Activated CD4-positive, alpha-beta memory T cell treated with anti-CD3 and anti-CD28 coated beads, Interleukin-2, amount 10 ng/mL, durations not matched to agents 7 days and 5 days (primary cell): ENCODE measurements at places on chromosomes 5 and 9.

GRCh38 chr9:114046237-114046755 lies 31.8 kb downstream of the AMBP start:
- DNase-seq: no peak

GRCh38 chr5:18792145-18792544 lies 1157.9 kb downstream of the TAF11L14 start:
- DNase-seq: no peak

DNA sequence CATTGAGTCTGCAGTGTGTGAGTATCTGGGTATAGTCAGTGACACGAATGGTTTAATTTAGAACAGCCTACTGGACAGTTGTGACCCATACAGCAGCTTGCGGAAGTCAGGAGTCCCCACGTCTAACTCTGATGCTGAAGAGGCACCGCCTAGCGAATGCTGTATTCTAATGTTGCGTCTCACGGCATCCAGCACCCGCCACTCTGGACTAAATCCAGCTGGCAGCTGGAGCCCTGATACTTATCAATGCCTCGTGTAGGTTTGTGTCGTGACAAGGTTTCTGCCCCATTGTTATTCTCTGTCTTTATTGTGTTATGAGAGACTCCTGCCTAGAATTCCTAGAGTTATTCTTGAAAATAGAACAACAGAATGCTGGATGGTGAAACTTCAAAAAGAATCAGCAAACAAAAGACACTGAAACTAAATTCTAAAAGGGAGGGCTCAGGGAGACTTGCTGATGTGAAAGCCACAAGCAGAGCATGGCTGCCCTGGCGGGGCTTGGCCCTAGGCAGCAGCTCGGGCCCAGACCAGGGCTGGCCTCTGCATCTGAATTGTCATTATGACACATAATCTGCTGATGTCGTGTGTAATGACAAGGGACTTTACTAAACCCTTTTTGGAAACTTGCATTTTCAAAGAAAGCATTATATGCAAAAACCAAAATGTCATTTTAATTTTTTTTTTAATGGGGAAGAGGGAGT lies 123.5 kb upstream of the ICE1 start:
- DNase-seq: no peak

DNA sequence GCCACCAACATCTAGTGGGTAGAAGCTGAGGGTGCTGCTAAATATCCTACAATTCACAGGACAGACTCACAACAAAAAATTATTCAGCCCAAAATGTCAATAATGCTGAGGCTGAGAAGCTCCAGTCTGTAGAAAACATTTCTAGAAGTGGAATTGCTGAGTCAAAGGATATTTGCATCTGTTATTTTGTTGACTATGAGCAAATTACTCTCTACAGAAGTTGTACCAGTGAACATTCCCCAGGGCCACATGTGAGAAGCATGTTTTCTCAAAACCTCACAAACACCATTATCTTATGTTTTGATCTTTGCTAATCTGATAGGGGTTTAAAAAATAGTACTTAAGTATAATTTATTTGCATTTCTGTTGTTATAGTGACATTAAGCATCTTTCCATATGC lies 15.4 kb downstream of the ITK start:
- DNase-seq: no peak

DNA sequence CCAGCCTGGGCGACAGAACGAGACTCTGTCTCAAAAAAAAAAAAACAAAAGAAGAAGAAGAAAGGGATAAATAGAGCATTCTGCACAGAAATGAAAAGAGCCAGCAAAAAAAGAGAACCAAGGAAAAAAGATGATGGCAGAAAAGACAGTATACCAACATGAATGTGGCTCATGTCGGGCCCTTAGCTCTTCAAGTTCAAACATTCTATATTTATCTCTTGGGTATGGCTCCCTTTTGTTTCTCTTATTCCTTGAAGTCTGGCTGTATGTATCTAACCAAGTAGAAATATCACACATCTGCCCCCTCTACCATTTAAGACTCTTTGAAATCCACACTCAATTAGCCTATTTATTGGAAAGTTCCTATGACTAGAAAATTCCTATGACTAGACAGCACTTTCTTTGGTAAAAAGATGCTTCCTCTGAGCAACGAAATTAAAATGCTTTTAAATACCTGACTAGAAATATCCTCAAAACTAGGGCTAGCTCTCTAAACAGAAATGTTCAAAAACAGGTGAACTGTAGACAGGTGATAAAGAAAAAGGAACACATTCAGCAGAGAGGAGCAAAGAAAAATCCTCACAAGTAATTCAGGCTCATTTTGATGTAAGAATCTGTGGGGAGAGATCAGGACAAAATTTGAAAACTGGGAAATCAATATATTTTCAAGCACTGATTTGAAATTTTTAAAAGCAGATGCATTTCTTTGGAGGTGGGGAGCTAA lies 2.6 kb downstream of the SELENOP start:
- DNase-seq: no peak

- DNase-seq: peak; percentile 48
These were observed 730 bp upstream of the GZMA start for GRCh38 chr5:55101556-55102276.

GRCh38 chr9:113499876-113500497 lies 36.5 kb downstream of the RGS3 start:
- no peak for DNase-seq

DNA sequence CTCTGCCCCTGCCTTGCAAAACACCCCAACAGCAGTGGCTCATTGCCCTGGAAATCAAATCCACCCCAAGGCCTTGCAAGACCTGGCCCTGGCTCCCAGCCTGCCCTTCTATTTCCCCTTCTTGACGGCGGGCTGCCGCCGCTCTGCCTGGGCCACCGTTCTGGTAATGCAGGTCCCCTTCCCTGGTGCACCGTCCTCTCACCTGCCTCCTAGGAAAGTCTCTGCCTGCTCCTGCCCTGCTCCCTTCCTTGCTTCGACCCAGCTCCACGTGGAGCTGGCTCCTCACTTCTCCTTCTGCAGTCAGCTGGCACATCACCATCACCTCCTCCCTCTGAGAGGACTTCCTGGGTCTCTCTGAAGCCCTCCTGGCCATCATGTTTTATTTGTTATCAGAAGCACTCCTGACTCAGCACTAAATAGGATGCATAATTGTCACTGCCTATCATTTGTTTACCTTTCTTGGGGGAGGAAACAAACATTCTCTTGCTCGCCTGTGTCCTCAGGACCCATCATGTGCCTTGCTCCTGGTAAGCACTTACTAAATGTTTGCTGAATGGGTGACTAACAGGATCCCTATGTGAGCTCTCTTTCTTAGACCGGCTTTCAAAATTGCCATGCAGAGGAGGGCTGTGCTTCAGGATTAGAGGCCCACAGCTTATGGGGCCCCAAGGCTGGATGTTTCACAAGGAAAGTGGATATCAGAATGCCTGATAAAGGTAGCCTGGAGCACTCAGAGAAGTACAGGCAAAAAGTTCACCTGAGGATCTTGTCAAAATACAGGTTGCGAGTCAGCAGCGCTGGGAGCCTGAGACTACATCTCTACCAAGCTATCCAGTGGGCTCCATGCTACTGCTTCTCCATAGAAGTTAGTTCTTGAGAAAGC lies 19.6 kb upstream of the C5orf47 start:
- DNase-seq: no peak

DNA sequence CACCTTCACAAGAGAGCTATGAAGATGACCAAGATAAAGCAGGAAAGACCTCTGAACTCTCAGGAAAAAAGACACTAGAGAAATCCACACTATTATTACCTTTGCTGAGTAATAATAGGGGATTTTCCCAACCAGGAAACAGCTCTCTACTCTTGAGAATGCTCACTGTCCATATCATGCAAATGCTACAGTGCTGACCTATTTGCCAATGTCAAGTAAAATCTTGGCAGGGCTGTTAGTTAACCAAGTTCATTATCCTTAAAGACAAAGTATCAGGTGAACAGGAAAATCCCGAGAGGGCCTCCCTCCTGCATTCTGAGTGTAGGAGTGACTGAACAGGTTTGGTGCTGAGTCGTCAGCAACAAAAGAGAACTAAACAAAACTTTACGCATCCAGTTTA lies 306.6 kb downstream of the ACTL7B start:
- no peak for DNase-seq

- no peak for DNase-seq
These were observed 674 bp downstream of the LHFPL2 start for GRCh38 chr5:78647838-78648358.

- peak; percentile 57 for DNase-seq
These were observed 6.7 kb upstream of the WNT8A start for GRCh38 chr5:138077064-138077696.

- DNase-seq: no peak
These were observed 1.4 kb downstream of the MYO10 start for GRCh38 chr5:16934677-16935153.

GRCh38 chr9:106286249-106286648 lies 576.7 kb upstream of the ZNF462 start:
- DNase-seq: no peak

DNA sequence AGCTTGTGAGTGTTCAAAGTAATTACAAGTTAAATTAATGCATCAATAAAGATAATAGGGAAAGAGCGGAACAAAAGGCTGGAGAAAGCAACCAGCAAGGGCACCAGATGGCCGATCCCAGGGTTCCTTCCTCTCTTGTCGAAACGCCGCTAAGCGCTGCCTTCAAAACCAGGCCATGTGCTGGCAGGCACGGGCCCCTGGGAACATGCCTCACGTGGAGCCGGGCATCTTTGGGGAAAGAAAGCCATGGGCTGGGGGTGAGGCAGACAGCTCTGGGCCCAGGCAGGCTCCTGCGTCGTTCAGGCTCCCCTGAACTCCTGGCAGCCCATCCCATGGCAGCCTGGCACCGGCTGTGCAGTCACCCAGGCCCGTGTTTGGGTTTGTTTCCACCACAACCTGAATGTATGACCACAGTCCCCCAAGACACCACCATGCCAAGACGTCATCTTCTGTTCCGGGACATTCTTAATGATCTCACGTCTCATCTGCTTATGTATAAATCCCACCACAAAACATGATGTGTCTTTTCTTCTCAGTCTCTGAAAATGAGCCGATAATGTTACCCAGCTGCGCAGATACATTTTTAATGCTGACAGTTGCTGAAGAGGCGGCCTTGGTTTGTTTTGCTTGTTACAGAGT lies 110.4 kb upstream of the SARDH start:
- DNase-seq: no peak

DNA sequence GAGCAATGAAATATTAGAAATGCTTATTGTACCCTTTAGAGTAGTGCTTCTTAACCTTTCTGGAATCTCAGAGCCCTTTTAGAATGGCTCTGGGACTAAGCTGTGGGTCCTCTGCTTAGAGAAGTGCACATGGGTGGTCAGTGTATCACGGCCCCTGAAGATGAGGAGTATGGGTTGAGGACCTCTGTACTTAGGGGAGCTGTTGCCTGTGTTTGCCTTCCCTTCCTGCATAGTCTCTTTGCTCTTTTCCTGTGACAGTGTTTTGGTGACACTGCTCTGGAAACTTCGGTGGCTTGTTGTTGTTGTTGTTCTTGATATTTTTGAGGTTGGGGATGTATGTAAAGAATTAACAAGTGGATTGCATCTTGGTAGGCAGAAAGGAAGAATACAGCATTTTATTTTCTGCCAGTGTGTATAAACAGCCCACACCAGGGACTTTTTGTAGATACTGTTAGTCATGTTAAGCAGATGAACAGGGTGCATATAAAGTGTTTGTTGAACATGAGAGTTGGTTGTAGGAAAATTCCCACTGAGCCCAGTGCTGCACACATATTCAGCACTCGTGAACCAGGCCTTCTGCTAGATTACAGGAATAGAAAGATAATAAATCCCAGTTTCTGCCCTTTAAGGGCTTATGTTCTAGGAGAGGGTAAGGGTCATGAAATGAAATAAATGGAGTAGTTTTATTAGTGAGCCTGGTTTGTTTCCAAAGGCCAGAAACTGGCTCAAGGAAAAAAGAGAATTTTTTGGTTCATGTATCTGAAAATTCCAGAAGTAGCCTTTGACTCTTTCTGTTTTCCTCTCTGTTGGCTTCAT lies 199.7 kb downstream of the ARHGAP26 start:
- DNase-seq: no peak

DNA sequence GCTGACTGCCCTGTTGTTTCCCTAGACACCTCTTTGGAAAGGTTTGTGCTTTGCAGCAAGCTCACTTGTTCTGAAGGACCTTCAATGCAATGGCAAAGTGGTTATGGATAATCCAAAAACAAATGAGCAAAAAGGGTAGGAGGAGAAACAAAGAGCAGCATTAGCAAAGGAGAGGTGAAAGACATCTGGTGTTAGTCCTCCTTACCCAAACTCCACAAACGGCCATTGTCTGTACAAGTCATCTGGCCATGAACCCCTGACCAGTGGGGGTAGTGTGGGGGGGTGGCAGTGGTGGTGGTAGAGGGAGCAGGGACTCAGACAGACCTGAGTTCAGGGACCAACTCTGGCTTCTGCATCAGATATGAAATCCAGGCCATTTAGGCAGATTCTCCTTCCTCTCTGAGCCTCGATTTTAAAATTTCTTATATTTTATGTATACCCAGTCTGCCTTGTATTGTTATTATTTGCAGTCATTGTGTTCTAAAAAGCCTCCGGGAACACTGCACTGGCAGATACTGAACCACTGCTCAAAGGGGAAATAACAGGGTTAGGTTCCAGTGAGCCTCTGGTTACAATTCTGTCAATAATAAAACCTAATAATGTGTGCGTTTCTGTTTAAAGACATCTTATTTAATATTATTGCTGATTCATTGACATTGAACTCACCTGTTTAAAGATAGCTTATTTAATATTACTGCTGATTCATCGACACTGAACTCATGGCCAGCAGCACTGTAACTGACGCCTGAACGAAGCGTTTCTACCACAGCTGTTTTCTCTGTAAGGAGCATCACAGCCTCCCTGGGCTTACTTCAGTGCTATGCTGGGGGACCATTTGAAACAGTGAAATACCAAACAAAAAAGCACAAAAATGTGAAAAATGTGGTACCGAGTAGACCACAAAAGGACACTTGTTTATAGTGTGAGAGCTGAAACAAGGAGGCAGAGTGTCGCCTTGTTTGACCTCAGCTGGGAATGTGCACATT lies 156.0 kb downstream of the SEC61B start:
- DNase-seq: no peak

GRCh38 chr9:125700791-125701190 lies 6.2 kb downstream of the MAPKAP1 start:
- DNase-seq: no peak

GRCh38 chr5:90476391-90476790 lies 1.7 kb downstream of the POLR3G start:
- DNase-seq: no peak

DNA sequence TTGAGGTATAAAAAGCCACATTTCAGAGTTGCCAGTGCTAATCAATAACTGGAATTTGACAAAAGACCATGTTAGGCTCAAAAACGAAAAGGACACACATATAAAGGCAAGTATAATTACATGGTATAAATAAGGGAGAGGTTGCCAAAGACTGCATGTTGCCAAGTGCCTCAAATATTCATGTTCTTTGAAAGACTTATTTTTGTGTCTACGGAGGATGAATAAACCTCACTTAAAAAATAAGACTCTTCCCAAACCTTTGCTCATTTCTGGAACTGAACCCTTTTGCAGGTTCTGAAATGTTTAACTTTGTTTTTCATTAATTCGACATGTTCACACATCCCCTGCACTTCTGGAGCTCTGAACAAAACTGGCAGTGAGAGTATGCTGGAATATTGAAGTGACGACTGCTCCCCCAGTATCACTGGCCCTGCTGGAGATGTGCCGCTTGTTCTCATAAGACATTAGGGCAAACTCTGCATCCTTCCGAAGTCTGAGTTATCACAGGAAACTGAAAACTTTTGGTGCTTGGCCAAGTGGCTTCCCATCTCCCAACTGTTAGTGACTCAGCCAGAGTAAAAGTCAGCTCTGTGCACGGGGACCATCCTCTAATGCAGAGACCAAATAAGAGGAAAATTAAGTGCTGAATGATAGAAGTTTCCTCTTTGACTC lies 336.8 kb downstream of the GLIS3 start:
- DNase-seq: no peak

GRCh38 chr9:83419961-83420360 lies 118.2 kb downstream of the FRMD3 start:
- DNase-seq: no peak
